Kidney capillary endothelial cell (primary cell): ENCODE measurements at places on chromosomes 4 and X.
A peak's percentile ranks its signal among the peaks of the same experiment; 100 is the strongest.

GRCh38 chr4:71239365-71239764, 99.5 kb upstream of the SLC4A4 start:
- DNase-seq, result no peak

DNA sequence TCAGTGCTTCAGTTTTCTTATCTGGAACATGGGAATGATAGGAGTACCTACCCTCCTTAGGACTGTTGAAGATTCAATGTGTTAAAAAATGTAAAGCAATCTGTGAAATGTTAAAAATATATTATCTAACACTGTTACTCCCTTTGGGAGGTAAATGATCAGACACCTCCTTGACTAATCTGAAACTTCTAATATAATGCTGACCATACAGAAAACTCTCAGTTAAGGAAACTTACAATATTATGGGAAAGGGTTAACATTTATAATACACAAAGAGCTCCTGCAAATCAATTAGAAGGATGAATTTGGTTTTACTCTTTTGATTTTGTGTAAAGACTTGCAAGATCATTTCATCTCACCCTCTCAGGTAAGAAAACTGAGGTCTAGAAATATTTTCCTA, 1.6 kb upstream of the PFKFB1 start:
- no peak for DNase-seq

DNA sequence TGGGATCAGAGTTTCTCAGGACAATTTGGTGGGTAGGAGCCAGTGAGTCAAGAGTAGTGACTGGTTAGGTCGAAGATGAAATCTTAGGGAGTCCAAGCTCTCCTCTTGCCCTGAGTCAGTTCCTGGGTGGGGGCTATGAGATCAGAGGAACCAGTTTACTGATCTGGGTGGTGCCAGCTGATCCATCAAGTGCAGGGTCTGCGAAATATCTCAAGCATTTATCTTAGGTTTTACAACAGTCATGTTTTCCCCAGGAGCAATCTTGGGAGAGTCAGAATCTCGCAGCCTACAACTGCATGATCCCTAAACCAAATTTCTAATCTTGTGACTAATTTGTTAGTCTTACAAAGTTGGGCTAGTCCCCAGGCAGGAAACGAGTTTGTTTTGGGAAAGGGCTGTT, 1833.2 kb upstream of the PCDH7 start:
- DNase-seq, result no peak

GRCh38 chr4:142407596-142407995, 438.5 kb downstream of the INPP4B start:
- no peak for DNase-seq

- DNase-seq, result no peak
Observed at GRCh38 chr4:36870121-36870520, 374.4 kb upstream of the NWD2 start.

DNA sequence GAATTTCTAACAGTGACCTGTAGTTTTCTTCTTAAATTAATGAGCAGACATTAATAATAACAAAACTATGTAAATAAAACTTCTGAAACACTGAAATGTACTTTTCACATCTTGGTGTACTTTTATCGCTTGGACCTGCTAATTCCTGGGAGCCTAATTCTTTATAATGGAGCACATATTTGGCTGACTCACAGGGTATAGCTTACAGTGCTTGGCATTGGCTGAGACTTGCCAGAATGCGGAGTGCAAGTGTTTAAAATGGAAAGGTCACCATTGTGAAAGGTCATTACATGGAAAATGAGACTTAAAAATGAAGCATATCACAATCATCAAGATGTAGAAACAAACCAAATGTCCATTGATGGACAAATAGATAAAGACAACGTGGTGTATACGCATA, 137.3 kb upstream of the PDLIM3 start:
- DNase-seq, result no peak

DNA sequence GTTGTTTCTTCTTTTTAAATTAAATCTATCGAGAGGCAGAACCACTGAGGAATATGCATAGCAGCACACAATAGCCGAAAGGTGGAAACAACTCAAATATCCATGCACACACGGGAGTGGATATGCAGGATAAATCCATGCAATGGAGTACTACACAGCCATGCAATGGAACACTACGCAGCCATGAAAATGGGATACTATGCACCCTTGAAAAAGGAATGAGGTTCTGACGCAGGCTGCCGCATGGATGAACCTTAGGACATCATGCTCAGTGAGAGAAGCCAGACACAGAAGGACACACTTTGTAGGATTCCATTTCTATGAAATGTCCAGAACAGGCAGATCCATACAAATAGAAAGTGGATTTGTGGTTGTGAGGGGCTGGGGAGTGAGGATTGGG, 18.4 kb upstream of the P2RY8 start:
- no peak for DNase-seq

DNA sequence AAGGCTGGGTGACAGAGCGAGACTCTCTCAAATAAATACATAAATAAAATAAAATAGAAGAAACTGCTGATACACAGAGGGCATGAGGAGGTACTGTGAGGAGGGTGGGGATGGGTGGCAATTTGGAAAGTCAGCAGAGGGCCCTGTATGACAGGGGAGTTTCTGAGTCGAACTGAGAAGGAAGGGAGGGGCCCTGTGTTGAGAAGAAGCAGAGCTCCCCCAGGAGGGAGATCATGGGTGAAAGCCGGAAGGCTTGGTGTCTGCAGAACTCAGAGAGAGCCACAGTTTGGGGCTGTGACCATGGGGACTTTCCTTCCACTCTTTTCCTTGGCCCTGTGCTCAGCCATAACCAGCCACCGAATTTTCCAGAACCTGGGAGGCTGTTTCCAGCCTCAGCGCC, 24.8 kb upstream of the AFAP1 start:
- DNase-seq, result no peak

- no peak for DNase-seq
Observed at GRCh38 chr4:139682741-139683151, 17.1 kb downstream of the MGST2 start.

DNA sequence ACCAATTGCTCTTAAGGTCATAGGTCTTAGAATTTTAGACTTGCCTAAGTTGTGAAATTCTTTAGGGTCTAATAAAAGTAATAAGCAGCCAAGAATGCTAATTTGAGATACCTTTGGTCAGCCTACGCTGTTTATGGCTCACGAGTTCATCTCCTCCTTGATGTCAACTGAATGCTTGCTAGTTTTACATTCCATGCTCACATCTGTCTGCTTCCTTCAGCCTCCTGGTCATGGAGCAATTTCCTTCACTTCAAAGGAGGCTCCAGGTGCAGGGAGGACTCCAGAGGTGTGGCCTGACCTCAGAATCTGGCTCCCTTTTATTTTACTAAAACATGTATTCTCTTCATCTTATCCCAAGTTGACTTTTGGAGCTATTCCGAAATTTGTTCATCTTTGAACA, 23.3 kb upstream of the LNX1 start:
- DNase-seq, result no peak

- DNase-seq, result no peak
Observed at GRCh38 chrX:9532349-9532748, 67.5 kb downstream of the TBL1X start.

DNA sequence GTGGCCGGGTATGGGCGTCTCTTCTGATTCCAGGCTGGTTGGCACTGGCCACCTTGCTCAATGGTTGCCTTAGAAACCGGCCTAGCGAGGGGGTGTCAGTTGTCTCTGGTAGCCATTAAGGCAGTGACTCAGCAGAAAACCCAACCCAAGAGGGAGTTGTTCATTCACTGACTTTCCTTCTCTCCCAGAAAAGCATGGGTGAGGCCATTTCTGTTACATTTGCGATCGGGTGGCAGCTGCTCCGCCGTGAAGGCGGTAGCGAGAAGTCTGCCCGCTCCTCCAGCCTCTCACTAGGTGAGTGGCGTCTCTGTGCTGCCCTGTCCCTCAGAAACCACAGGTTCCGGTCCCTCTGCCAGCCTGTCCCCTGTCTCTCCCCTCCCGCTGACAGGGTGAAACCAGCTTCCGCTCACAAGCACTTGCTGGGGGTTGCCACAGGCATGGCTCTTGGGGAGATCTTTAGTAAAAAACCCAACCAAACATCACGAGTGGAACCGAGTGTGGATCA, 17.4 kb downstream of the IRAK1 start:
- no peak for DNase-seq

- no peak for DNase-seq
Observed at GRCh38 chr4:8849266-8850073, 22.2 kb downstream of the HMX1 start.

- DNase-seq, result peak; percentile 44
Observed at GRCh38 chrX:40174001-40174853, 76.5 kb upstream of the BCOR start.

GRCh38 chr4:183607894-183608293, 51.1 kb downstream of the RWDD4 start:
- no peak for DNase-seq

- peak; percentile 47 for DNase-seq
Observed at GRCh38 chr4:121070696-121071639, 1.4 kb downstream of the NDNF start.

- no peak for DNase-seq
Observed at GRCh38 chrX:121546317-121546716, 498.9 kb downstream of the GLUD2 start.

DNA sequence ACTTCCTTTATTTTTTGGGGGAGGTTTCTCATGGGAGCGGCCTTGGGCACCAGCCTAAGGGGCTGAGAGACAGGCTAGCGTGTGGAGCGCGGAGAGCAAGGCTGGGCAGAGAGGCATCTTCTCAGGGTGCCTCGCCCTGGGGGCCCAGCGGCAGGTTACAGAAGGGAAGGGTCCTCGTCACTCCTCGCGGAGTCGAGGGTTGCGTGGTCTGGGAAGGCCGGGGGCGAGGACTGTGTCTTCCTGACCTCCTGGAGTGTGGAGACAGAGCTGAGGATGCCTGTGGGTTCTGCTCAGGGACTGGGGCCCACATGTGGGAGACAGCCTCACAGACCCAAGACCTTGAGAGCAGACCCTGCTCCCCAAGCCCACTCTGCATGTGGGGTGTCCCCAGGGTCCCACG, 79.6 kb upstream of the LRPAP1 start:
- no peak for DNase-seq

DNA sequence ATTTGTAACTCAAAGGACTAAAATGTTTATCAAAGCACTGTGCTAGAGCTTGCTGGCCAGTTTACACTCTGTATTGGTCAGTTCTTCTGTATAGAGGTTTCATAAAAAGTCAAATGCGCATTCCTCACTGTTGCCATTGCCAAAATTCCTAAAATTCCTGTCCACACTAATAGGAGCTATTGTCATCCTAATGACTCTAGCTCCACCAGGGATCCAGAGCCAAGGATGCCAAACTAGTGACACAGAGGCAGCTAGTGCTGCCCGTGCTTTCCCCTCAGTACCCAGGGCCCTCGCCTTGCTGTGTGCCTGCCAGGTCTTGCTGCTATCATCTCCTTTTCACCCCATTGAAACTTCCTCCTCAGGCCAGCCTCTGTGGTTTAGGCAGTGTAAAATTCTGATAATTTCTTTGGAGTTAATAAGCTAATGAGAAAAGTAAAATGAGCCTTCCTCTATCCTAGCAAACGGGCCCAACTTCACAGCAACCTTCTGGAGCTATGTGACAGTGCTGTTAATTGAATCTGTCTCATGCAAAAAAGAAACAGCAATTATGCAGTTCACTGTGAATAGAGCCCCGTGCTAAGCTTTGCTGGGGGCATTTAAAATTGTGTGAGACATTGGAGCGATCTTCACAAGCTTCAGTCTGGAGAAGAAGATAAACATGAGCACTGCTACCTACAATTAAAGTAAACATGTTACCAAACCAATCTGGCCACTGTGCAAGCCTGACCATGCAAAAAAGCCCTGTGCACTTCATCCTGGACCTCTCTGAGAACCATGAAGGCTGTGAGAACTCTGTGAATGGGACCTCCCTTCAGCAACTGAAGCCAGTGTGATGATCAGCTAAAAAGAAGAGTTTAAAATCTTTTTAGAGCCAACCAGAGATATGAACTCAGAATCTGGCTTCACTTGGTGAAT, 43.1 kb upstream of the FGF2 start:
- peak; percentile 43 for DNase-seq

- DNase-seq, result no peak
Observed at GRCh38 chr4:123603165-123603564, 206.6 kb downstream of the SPRY1 start.

- no peak for DNase-seq
Observed at GRCh38 chr4:139555705-139556070, 331 bp downstream of the SETD7 start.

- no peak for DNase-seq
Observed at GRCh38 chr4:81876106-81876505, 404.4 kb upstream of the RASGEF1B start.

- DNase-seq, result no peak
Observed at GRCh38 chrX:345020-345925, 26.7 kb upstream of the GTPBP6 start.

- DNase-seq, result no peak
Observed at GRCh38 chr4:69849969-69850368, 10.0 kb downstream of the SULT1E1 start.

GRCh38 chrX:118971552-118971951, 2.9 kb upstream of the LONRF3 start:
- no peak for DNase-seq

- DNase-seq, result no peak
Observed at GRCh38 chr4:125262079-125262478, 52.7 kb upstream of the FAT4 start.

DNA sequence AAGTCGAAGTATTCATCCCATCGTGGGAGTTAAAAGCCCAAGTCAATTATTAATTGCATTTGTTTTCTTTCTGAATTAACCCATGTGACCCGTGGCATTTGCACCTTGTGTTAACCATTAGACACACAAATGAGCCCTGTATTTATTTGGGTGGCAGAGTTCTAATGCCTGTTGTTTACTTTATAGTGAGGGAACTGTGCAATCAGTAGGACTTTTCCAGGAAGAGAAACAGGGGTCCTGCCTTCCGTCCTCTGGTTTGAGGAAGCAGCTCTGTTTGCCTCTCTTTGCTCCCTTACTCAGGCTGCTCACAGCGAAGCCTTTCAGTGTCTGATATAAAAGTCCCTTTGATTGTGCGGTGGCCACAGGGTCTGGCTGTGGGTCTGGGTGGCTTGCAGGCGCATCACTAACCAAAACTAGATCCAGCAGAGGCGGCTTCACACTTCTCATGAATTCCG, 263.6 kb downstream of the PTTG2 start:
- no peak for DNase-seq

DNA sequence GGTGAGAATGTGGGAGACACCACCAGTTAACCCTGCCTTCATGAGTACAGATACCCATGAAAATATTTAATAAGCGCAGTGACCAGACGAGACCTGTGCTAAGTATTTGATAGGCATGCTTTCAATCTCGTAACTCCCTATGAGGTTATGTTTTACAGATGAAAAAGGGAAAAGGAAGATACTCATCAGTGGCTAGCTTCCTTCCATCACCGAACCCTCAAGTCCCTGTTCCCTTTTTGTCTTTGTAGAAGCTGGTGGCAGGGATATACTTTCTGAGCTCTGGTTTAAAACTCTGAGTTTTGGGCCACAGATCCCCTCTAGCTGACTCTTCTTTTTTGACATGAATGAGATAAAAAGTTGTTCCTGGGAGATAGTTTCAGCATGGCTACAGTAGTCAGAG, 26.3 kb downstream of the AFF1 start:
- DNase-seq, result no peak

GRCh38 chr4:24772952-24773351, 22.4 kb upstream of the SOD3 start:
- DNase-seq, result no peak

- DNase-seq, result no peak
Observed at GRCh38 chr4:122701061-122701460, 31.4 kb upstream of the BBS12 start.

- no peak for DNase-seq
Observed at GRCh38 chr4:3524349-3524748, 7.9 kb downstream of the LRPAP1 start.
